Activated naive CD4-positive, alpha-beta T cell treated with anti-CD3 and anti-CD28 coated beads, Interleukin-2, amount 50 U/mL, for 72 hours (primary cell): ENCODE measurements at places on chromosomes 4 and X. TPM values are rescaled to one million over a fixed set of nuclear protein-coding genes. Genes with fewer than 3 reads are reported as not detected.

Gene INTS6L
- 30.3 TPM for total RNA-seq

Gene HPSE
- total RNA-seq: 13.1 TPM

DNA sequence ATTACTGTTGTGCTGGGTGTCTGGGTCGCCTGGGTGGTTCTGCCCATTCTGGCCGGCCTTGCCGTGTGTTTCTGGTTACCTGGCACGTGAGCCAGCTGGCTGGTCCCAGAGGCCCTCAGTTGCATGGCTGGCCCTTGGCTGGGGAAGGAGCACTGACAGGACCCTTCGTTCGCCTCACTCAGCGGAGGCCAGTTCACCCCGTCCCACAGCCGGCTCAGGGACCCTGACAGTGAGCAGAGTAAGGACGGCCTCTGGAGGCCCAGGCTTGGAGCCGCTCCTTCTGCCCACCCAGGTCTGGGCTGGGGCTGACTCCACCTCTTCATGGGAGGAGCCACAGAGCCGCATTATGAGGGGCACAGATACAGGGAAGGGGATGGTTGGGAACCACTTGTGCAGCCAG lies 20.3 kb upstream of the HGFAC start:
- DNase-seq: no peak

Gene HSFX2
- total RNA-seq: not detected

DNA sequence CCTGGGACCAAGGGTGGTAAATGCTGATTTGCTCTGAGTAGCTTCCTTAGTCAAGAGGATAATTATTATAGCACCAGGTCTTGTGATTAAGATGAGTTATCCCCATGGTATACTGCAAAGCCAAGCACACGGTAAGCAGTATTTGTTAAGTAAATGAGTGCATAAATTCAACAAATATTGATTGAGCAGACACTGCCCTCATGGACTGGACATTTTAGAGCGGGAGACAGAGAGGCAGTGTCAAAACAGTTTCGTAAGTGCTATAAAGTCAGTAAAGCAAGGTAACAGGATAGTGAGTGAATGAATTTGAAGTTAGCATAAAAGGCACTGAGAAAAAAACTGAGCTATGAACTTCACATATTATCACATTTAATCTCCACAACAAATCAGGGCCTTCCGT lies 13.9 kb downstream of the PHF8 start:
- DNase-seq: no peak

- DNase-seq: no peak
Observed at GRCh38 chrX:78653118-78653822, 5.9 kb downstream of the RTL3 start.

- DNase-seq: no peak
Observed at GRCh38 chrX:70422851-70423341, at the start of gene GDPD2. Gene GDPD2 (plus strand): TSS chrX:70423314. CDS start chrX:70424985, 1,671 bp downstream.

Gene DEFB131A
- total RNA-seq: not detected

Gene ADH6
- not detected for total RNA-seq

- no peak for DNase-seq
Observed at GRCh38 chr4:52628974-52629373, 30.1 kb downstream of the USP46 start.

DNA sequence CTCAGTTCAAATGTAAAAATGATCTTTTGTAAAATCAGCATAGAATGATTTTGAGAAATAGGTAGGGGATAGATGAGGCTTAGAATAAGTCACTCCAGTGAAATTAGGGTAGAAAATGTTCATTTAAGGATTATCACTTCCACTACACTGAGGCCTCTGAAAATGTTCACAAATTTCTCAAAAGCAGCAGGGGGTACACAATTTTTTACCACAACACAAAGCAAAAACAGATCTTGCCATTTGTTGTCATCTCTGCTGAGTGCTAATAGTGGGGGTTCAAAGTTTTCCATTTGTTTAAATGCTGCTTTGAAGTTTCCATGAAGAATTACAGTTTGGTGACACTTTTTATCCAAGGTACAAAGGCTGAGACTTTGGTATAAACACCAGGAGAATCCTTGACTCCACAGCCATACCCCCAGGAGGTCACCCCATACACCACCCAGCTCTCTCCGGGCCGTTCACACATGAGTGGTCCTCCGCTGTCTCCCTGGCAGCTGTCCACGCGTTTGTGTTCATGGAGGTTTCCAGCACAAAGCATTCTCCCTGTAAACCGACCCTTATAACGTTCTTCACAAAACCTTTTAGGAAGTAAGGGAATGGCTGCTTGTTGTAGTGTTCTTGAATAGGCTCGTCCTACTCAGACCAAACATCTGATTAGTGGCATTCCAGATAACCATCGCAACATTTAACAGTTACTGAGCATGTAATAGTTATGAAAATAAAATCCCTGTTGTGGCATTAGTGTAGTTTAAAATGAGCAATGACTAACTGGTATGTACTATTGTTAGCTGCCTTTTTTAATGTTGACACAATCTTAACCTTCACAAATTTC lies 71.0 kb downstream of the PRSS12 start:
- no peak for DNase-seq

DNA sequence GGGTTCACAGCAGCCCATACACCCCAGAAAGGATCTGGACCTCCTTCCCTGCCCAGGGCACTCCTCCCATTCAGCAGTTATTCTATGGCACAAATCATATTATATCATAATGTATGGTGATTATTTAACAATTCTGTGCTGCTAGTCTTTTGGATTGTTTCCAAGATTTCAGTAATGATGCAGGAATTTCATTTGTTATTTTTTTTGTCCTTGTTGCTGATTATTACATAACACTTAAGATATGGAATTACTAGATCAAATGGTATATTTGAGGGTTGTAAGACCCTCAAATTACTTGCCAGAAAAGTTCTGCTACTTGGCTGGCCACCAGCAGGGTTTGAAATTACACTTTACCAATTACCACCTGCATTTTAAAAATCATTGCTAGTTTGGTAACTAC lies 36.4 kb downstream of the QDPR start:
- no peak for DNase-seq

Gene ZNF157
- 2.6 TPM for total RNA-seq

DNA sequence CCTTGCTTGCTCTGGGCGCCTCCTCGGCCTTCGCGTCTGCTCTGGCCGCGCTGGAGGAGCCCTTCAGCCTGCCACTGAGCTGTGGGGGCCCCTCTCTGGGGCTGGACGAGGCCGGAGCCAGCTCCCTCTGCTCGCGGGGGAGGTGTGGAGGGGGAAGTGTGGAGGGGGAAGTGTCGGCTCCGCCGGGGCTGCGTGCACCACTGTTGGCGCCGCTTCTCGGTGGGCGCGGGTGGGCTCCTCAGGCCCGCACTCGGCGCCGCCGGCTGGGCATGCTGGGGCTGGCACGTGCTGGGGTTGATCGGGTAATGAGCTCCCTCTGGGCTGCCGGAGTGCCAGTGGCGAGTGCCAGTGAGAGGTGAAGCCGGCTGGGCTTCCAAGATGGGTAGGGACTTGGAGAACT lies 116.7 kb downstream of the CPXCR1 start:
- no peak for DNase-seq

- no peak for DNase-seq
Observed at GRCh38 chr4:168811207-168811606, 198.8 kb downstream of the CBR4 start.

DNA sequence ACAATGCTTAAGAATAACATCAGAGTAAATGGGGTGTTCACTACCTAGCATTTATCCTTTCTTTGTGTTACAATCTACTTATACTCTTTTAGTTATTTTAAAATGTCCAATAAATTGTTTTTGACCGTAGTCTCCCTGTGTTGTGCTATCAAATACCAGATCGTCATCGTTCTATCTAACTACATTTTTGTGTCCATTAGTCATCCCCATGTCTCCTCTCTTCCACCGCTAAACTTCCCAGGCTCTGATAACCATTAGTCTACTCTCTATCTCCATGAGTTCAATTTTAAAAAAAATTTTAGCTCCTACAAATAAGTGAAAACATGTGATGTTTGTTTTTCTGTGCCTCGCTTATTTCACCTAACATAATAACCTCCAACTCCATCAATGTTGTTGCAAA lies 381.9 kb downstream of the PRDM5 start:
- DNase-seq: no peak

DNA sequence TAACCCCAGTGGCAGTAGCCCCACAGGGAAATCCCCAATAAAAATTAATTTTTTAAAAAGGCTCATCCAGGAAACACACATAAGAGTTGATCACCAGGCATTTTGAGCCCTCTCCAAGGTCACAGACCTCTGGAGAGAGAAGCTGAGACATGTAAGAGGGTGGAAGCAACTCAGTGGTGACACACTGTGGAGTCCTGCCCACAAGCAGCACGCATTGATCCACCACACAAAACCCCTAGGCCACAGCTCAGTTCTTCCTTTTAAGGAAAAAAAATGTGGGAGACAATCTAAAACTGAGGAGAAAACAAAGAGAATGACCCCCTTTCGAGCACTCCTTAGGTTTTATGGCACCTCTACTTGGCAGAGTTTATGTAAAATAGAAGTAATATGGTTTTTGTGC lies 71.7 kb upstream of the S100G start:
- DNase-seq: no peak

DNA sequence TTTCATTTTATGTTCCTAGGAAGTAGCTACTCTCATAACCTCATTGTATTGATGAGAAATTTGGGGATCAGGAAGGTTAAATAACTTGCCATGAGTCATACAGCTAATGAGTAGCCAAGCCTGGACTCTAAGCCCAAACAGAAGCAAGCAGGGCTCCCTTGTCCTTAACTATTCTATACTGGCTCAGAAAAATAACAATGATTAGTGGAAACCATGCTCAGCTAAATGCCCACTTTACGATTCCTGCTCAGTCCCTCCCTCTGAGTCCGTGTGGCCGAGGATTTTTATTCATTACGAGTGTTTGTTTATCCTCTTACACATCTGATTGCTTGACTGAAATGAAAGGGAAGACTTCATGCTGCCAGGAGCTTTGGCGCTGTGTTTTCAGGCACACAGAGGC lies 100.9 kb downstream of the SLC34A2 start:
- no peak for DNase-seq

Gene PPBP
- total RNA-seq: not detected

- no peak for DNase-seq
Observed at GRCh38 chrX:107561468-107562215, 66.7 kb upstream of the PRPS1 start.

- DNase-seq: no peak
Observed at GRCh38 chr4:145196747-145197146, 16.4 kb upstream of the OTUD4 start.

GRCh38 chr4:98565681-98566301 lies 92.6 kb downstream of the TSPAN5 start:
- DNase-seq: no peak

Gene FAM47B
- total RNA-seq: not detected

DNA sequence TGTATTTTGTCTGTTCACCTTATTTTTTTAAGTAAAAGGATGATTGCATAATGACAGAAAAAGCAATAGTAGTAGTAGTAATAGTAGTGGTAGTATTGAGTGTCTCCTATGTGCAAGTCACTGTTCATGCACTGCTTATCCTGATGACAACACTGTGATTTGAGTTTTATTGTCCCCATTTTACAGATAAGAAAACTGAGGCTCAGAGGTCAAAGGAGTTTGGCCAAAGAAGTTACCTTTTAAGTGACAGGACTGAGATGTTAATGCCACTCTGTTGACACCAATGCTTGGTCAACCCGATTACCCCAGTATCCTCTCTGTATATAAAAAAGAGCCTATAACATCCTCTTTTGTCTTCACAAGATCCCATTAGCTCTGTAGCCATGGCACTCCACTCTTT lies 100.5 kb upstream of the FRMPD3 start:
- no peak for DNase-seq

- no peak for DNase-seq
Observed at GRCh38 chrX:44529310-44529709, 13.3 kb downstream of the FUNDC1 start.

DNA sequence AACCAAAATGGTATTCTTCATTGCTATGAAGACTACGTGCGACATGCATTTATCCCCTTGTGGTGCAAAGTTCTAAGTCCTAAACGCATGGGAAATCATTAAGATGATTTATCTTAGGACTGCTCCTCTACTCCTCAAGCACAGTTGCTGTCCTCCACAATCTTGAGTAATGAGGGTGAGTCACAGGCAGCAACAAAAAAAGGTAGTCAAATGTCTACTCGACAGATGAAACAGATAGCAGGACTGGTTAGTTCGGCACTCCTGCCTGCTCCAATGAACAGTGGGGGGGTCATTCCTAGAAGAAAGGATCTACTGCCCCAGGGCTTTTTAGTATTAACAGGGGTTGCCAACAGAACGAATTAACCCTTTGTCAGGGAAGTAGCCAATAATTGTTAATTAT lies 233.7 kb upstream of the FGF13 start:
- DNase-seq: no peak

DNA sequence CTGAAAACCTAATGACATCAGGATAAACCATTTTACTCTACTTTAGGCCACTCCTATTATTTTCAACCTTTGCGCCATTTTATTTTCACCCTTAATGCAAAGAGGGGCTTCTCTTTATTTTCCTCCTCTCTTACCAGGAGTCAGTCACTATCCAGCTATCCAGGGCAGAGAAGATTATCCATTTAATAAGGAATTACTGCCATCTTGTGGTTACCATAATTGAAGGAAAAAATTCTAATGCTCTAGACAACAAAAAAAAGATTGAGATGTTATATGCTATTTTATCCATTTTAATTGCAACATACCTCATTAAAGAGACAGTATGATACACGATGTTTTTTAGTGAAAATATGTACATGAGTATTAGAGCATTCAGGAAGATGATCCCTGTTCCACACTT lies 514.5 kb upstream of the FAM241A start:
- DNase-seq: no peak
